ENCODE measurements at places on chromosomes 6 and 20.

GRCh38 chr6:139597771-139598755, 223.6 kb upstream of the CITED2 start:
- DNase-seq, result peak; percentile 99

- DNase-seq, result no peak
Observed at GRCh38 chr20:2468581-2469407, 1.8 kb downstream of the SNRPB start.

DNA sequence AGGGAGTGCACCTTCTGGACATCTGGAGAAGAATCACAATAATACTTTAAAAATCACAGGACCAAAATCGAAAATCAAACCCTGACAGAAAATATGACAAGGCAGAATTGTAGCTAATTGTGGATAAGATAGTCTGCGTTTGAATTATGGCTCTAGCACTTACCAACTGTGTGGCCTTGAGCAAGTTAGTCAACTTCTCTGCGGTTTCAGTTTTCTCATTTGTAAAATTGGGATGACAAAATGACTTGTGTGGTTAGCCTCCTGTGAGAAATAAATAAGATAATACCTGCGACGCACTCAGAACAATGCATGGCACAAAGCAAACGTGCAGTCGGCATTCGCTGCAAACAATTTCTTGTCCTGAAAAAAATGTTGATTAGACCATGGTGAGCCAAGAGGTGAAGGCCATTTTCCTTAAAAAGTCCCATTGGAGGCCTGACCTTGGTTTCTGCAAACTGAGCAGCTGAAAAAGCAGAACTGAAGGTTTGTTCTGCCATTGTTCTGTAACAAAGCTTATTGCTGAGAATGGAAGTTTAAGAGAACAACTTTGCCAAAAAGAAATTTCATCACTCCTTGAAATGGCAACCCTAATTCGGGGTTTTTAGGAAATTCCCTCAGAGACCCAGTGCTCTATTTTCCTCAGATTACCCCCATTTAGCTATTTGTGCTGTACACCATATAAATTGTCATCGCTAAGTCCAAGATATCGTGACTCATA, 266.3 kb downstream of the ERMARD start:
- DNase-seq, result no peak

GRCh38 chr6:11431455-11431937, 106.1 kb upstream of the TMEM170B start:
- DNase-seq, result no peak

DNA sequence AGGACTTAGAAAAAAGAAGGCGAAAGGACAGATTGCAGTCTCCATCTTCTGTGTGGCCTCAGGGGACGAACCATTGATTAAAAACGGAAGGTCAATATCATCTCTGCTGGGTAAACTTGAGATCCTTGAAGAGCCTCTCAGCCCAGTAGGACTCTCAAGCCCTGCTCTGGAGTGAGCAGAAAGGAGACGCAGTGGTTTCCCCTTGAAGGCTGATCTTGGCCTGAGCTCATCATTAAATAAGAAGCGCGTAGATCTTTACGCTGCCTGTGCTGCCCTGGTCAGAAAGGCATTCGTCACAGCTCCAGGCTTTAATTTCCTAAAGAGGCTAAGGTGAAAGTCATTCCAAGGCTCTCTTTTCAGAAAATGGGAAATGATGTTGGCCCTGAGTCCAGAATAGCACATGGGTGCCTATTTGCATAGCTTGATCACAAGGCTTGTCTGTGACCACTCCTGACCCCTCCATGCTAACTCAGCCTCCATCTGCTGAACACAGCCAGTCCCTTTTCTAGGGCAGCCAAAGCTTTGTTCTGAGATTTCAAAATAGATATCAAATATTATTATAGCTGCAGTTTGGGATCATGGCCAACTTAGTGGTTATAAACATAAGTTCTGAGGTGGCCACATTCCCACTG, 29.3 kb upstream of the XRN2 start:
- DNase-seq, result no peak

- no peak for DNase-seq
Observed at GRCh38 chr6:1739220-1739619, 129.5 kb downstream of the FOXC1 start.

DNA sequence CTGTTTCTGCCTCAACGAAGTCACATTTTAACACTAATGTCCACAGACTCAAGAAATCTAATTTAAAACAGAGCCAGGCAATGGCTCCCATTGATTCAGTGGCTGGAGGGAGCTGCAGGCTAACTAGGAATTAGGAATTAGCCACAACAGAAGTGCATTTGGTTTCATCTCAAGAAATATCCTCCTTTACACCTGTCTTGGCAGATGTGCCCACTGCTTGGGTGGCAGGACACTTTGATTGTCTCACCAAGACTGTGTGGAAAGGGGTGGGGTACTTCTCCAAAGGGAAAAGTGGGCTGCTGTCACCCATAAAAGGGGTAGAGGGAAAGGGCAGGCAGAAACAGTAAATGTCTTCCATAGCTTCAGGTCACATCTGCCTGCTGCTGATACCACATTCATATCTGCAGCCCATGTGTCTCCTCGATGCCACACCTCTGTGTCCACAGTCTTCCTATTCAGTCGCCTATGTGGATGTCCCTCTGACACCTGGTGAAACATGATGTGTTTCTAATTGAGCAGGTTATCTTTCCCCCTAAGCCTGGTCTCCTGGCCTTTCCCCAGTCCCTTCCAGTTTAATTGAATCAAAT, 10.9 kb upstream of the OSER1 start:
- no peak for DNase-seq

- no peak for DNase-seq
Observed at GRCh38 chr6:75234126-75234865, 9.3 kb downstream of the COX7A2 start.

DNA sequence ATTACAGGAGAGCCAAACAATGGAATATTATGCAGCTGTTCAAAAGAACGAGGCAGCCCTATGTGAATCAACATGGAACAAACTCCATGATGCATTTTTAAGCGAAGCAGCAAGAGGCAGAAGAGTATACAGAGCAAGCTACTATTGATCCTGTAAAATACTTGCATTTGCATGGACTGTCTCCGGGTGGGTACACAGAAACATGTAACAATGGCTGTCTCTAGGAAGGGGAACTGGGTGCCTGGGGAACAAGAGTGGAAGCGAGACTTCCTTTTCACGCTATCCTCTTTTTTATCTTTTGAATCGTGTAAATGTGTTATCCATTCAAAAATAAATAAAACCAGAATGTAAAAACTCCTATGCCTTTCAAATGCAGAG, 93.3 kb upstream of the SIRPA start:
- no peak for DNase-seq

GRCh38 chr20:20783450-20783849, 71.0 kb upstream of the RALGAPA2 start:
- DNase-seq, result no peak

DNA sequence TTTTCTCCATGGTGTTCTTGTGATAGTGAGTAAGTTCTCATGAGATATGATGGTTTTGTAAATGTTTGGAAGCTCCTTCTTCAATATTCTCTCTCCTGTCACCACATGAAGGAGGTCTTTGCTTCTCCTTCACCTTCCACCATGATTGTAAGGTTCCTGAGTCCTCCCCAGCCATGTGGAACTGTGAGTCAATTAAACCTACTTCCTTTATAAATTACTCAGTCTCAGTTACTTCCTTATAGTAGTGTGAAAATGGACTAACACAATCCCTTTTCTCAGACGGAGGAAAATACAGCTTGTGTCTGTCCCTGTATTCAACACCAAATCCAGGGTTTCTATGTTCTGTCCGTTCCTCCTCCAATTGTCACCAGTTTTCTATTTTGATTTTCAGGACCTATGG, 181.0 kb downstream of the ALDH8A1 start:
- DNase-seq, result no peak

DNA sequence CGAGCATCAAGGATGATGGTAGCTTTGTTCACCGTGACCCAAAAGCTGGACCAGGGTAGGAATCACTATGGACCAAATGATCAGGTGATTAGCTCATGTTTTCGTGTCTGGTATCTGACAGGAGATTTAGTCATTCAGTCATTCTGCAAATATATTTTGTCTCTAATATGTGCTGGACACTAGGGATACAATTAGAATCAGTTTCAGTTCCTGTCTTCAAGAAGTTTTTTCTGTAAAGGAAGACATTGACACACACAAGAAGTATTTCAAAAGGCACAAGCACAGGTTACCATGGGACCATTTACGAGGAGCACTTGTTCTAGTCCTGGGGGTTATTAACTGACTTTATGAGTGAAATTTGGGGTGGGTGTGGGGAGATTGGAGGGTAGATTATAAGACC, 244.9 kb downstream of the HIVEP2 start:
- no peak for DNase-seq

GRCh38 chr20:23178806-23179205, 92.7 kb upstream of the CD93 start:
- no peak for DNase-seq

GRCh38 chr6:15876406-15876805, 213.6 kb upstream of the DTNBP1 start:
- peak; percentile 71 for DNase-seq

- DNase-seq, result no peak
Observed at GRCh38 chr6:51805517-51805916, 281.9 kb downstream of the PKHD1 start.

DNA sequence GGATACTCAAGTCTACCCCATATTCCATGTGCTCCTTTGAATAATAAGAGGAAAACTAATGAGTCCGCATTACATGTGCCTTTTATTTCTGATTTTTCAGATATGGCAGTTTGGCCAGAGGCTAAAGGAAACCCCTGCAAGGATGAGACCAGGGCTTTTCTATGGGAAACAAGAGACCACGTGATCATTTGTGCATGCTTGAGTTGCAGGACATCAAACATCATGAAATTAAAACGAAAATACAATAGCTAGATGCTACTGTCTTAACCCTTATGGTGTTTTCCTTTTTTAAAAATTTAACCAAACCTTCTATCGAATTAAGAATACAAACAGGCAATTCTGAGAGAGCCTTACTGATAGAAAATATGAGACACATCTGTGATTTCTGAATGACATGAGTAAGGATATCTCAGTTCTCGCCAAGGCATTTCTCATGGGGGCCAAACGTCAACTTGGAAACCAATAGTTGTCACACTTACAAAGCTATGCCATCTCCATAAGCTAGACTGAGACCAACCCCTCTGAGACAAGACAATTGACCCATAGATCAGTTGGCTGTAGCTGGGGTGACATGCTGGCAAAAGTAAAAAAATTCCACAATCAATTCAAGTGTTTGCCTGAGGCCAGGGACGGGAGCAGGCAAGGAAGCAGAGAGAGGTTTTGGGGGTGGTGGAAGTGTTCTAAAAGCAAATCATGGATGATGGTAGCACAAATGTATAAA, 52.8 kb downstream of the RIPOR2 start:
- DNase-seq, result no peak

- DNase-seq, result no peak
Observed at GRCh38 chr20:33859157-33859695, 48.1 kb downstream of the CHMP4B start.

DNA sequence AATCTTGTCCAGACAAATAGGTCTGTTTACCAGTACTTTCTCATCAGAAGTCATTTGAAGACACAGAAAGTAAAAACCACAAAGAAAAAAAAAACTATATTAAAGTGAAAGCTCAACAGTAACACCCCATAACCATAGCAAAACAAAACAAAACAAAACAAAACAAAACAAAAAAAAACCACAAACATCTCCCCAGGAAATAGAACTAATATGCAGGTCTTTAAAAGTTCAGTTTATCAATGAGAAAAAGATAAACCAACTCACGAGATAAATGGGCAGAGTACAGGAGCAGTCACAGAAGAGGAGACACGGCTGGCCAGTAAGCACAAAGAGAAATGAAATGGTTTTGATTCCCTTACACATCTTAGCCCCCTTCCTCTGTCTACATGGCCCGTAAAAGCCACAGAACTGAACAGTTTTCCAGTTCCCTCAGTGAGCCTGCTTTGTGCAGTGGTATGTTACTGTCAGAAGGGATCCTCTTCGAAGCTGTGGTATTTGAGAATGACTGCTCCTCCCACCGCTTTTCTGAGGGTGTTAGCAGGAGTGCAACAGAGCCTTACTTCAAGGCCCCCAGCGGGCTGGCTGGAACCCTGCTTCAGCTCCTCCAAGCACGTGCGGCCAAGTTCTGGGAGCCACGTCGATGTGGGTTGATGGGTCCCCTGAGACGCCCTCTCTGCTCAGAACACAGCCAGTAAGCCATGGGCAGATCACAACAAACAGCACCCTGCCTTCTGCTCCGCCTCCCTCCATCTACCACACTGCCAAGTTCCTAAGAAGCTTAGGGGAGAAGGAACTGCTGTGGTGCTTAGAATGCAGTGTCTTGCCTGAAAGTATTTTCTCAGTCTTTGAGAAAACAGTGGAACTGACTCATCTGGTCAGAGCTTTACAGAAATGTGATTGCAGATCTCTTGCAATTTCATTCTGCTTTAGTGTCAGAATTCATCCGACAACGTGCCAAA, 14.0 kb downstream of the UST start:
- peak; percentile 95 for DNase-seq

GRCh38 chr6:168817558-168818159, 376.7 kb downstream of the SMOC2 start:
- no peak for DNase-seq

All from fibroblast of skin of right quadriceps (primary cell).